ENCODE measurements at places on chromosomes 4 and X. TPM values are rescaled to one million over a fixed set of nuclear protein-coding genes. Genes with fewer than 3 reads are reported as not detected.

DNA sequence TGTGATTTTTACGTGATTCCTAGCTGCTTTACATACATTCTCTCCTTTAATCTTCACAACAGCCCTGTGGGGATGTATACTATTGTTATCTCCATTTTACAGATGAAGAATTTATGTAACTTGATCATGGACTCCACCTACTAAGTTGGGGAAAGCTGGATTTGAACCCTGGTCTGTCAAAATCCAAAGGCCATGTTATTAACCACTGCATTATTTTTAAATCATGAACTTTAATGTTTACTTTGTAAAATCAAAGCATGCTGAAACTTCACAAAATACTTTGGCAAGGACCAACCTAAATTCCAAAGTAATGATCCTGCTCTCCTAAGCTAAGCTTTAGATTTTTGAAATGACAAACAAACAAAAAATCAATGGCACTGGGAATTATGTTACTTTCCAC lies 26.1 kb downstream of the FAM47E start:
- H3K36me3 ChIP-seq = no peaks in the 10 kb centered on the region
- no peak overlapping the region for H3K27ac ChIP-seq
- H3K27me3 ChIP-seq = no peaks in the 10 kb centered on the region

GRCh38 chrX:154990496-154990895 lies 32.0 kb downstream of the F8 start:
- no peaks in the 10 kb centered on the region for H3K36me3 ChIP-seq
- no peaks in the 10 kb centered on the region for H3K4me1 ChIP-seq
- no peak overlapping the region for H3K4me3 ChIP-seq
- no peak for DNase-seq
- H3K27ac ChIP-seq = no peak overlapping the region

Gene EXOSC9
- total RNA-seq = 66.3 TPM

DNA sequence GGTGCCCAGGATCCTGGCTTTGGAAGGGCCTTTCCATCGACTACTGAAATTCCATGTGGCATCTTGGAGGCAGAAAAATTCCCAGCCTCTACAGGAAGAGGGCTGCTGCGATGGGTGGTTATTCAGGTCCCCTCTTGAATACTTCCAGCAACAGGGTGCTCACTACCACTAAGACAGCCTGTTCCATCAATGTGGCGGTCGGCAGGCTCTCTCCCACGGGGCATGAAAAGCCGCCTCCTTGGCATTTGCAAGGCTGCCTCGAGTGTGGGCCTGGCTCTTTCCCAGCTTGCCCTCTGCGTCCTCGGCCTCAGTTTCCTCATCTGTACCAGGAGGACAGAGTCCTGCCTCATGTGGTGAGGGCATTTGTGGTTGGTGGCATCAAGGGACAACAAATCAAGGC lies 62.4 kb downstream of the ADRA2C start:
- H3K27me3 ChIP-seq = no peaks in the 10 kb centered on the region
- H3K36me3 ChIP-seq = no peaks in the 10 kb centered on the region
- H3K27ac ChIP-seq = no peak overlapping the region

- H3K27ac ChIP-seq = no peak overlapping the region
- no peak for DNase-seq
- no peaks in the 10 kb centered on the region for H3K27me3 ChIP-seq
Measured at GRCh38 chr4:3784454-3785291, 18.5 kb downstream of the ADRA2C start.

DNA sequence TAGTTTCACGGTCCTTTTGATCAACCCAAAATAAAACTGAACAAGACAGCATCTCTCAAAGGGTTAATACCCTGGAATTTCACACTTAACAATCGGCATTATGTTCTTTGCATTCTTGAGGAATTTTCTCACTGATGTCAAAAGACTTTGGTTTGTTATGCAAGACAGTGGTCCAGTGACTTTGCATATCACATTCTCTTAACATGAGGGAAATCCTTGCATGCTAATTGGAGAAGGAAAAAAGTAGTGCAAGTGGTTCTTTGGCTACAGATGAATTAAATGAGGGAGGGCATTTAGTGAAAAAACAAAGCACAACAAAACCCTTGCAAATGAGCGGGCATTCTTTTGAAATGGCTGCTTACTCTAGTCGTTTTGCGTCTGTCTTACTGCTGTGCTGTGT lies 105.1 kb upstream of the LIMCH1 start:
- no peak overlapping the region for H3K27ac ChIP-seq
- no peaks in the 10 kb centered on the region for H3K4me1 ChIP-seq
- no peak for DNase-seq
- H3K4me3 ChIP-seq = no peak overlapping the region
- H3K27me3 ChIP-seq = no peaks in the 10 kb centered on the region

Gene TMEM35A
- total RNA-seq = 0.19 TPM

GRCh38 chr4:111475001-111475400 lies 670.3 kb upstream of the FAM241A start:
- no peaks in the 10 kb centered on the region for H3K4me1 ChIP-seq
- H3K4me3 ChIP-seq = no peak overlapping the region
- H3K27me3 ChIP-seq = no peaks in the 10 kb centered on the region
- H3K36me3 ChIP-seq = no peaks in the 10 kb centered on the region
- DNase-seq = no peak

DNA sequence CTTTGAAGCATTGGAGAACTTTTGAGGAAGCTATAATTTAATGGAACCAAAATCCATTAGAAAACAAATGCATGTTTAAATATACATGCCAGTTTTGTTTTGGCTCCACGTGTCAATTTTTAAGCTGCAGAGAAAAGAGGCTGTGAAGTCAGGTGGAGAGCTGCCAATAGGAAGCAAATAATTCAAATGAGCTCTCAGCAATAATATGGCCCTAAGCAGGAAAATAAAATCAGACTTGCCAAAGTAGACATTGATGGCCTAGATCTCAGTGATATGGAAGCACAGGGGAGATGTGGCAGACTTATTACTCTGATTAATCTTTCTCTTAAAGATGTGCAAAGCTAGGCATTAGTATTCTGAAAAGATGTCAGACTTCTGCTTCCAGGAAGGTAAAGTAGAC lies 769.8 kb upstream of the NDST4 start:
- no peak overlapping the region for H3K27ac ChIP-seq
- no peaks in the 10 kb centered on the region for H3K36me3 ChIP-seq
- H3K4me3 ChIP-seq = no peak overlapping the region

Gene GPR78
- 0.05 TPM for total RNA-seq

Gene PDS5A
- 60.7 TPM for total RNA-seq

Gene SPANXC
- total RNA-seq = 0.24 TPM

DNA sequence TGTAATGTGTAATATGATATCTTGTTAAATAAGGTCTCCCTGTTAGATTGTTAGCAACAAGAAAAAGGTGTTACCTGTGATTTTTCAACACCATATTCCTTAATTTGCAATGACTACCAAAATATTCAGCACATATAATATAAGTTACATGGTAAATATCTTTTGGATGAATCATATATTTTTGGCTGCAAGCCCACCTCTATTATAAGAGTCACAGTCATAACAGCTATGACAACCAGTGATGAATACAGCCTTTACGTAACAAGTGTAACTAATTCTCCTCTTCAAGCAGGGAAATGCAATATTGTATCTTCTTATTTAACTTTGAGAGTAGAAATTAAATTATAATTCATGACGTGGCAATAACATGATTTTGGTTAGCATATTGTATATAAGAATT lies 187.0 kb downstream of the NLGN4X start:
- H3K36me3 ChIP-seq = no peaks in the 10 kb centered on the region
- H3K4me3 ChIP-seq = no peak overlapping the region
- H3K4me1 ChIP-seq = no peaks in the 10 kb centered on the region
- no peaks in the 10 kb centered on the region for H3K27me3 ChIP-seq
- no peak for DNase-seq

Gene DIAPH2
- total RNA-seq = 13.1 TPM

DNA sequence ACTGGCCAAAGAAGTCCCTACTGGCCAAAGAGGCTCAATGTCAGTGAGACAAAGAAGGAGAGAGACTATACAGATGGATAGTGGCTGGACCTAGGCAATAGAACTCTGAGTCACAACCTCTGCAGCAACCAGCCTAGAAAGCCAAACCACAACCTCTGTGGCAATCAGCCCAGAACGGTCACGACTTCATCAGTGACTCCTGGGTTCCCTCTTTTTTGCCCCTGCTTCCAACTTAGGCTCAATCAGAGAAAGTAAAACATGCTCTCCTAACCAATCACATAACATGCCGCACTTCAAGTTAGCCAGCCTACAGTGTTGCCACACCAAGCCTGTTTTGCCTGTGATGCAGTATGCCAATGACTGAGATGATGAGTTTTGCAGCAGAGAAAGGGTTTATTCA lies 203.4 kb downstream of the ANAPC10 start:
- DNase-seq = no peak
- no peaks in the 10 kb centered on the region for H3K27me3 ChIP-seq
- no peaks in the 10 kb centered on the region for H3K36me3 ChIP-seq
- H3K4me1 ChIP-seq = no peaks in the 10 kb centered on the region
- no peak overlapping the region for H3K4me3 ChIP-seq

Gene FAM47A
- not detected for total RNA-seq

Gene SLC34A2
- total RNA-seq = 4.9 TPM

- peak; percentile 34 for DNase-seq
- H3K4me1 ChIP-seq = no peaks in the 10 kb centered on the region
- H3K4me3 ChIP-seq = peak overlapping the region; percentile 61
- no peaks in the 10 kb centered on the region for H3K36me3 ChIP-seq
Measured at GRCh38 chrX:73563738-73564068, 706 bp downstream of the CHIC1 start.

- H3K36me3 ChIP-seq = no peaks in the 10 kb centered on the region
- no peak overlapping the region for H3K27ac ChIP-seq
- H3K4me3 ChIP-seq = no peak overlapping the region
- H3K4me1 ChIP-seq = no peaks in the 10 kb centered on the region
- DNase-seq = no peak
- no peaks in the 10 kb centered on the region for H3K27me3 ChIP-seq
Measured at GRCh38 chr4:84420608-84421007, 78.5 kb downstream of the NKX6-1 start.

GRCh38 chr4:146095091-146095690 lies 80.3 kb upstream of the LSM6 start:
- H3K27ac ChIP-seq = no peak overlapping the region
- H3K27me3 ChIP-seq = no peaks in the 10 kb centered on the region
- no peaks in the 10 kb centered on the region for H3K36me3 ChIP-seq
- peak; percentile 63 for DNase-seq

- no peak for DNase-seq
- H3K4me3 ChIP-seq = peak overlapping the region; percentile 25
- no peaks in the 10 kb centered on the region for H3K4me1 ChIP-seq
- H3K36me3 ChIP-seq = no peaks in the 10 kb centered on the region
Measured at GRCh38 chr4:154416190-154416547, 75.4 kb downstream of the DCHS2 start.

Gene SLC6A8
- total RNA-seq = 5.5 TPM

DNA sequence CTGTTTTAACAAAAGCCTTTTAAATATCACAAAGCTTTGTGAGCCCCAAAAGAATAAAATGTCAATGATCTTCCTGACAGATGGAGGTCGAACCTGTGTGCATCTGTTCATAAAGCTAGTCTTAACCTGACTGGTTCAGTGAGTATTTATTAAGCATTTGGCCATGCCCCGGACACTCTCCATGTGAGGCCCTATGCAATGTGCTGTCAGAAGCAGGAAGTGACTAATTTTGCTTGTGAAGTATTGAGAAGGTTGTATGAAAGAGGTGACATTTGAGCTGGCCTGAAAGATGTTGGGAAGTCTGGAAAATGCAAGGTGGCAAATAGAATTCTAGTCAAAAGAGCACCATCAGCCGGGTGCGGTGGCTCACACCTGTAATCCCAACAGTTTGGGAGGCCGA lies 171.4 kb downstream of the MSL3 start:
- no peak overlapping the region for H3K27ac ChIP-seq
- H3K4me1 ChIP-seq = no peaks in the 10 kb centered on the region
- DNase-seq = no peak
- no peak overlapping the region for H3K4me3 ChIP-seq
- no peaks in the 10 kb centered on the region for H3K27me3 ChIP-seq

Gene GC
- total RNA-seq = 0.38 TPM

Gene NFKB1
- total RNA-seq = 42.6 TPM

DNA sequence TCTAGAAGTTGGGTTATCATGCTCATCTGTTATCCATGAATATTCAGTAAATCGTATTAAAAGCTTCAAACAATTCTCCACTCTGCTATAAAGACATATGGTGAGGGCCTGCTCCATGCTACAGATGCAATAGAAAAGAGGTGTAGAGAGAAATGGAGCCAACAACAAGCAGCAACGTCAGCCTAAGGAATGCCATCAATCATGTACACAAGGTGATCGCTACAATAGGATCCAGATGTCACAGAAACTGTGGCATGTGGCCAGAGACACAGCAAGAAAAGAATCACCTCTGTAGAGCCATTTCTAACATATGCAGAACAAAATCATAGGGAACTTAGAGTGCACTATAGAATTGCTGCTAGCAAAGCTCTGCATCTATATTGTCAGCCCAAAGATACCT lies 1188.1 kb downstream of the PCDH7 start:
- no peak overlapping the region for H3K4me3 ChIP-seq
- no peaks in the 10 kb centered on the region for H3K36me3 ChIP-seq
- H3K27ac ChIP-seq = no peak overlapping the region
- no peak for DNase-seq

All from thymus (tissue), 14 donors.